ENCODE measurements at places on chromosomes 5 and 9. TPM values are rescaled to one million over a fixed set of nuclear protein-coding genes. Genes with fewer than 3 reads are reported as not detected.

DNA sequence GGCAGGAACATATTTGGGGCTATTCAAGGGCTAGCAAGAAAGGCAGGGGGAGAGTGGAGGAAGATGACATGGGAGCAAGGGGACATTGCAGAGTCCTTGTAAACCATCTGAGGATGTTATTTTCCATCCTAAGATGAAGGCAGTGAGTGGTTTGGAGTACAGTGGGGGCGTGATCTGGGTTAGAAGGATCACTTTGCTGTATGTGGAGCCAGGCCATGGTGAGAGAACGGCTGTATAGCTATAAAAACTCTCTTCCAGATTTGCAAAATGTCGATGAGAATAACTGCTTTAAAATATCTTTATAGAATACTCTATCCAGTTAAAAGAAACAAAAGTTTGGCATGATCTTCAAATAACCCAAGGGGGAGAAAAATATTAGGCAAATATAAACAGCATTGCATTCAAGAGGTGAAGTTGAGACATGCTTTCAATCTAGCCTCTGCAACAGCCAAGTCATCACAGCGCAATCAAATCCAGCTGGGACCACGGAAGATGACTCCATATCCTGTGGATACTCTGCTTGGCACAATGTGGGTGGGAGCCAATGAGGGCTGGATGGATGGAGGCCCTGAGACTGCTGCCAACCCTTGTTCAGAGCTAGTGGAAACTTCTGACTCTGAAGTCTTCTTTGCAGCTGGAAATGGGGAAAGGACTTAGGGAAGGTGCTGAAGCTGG lies 111.5 kb upstream of the BASP1 start:
- DNase-seq: no peak

- DNase-seq: no peak
Observed at GRCh38 chr5:173530547-173530946, 85.9 kb downstream of the BOD1 start.

The F12 gene
- 3.2 TPM for total RNA-seq

The PCDHAC2 gene
- total RNA-seq: under 0.01 TPM

GRCh38 chr9:77133011-77133410 lies 44.3 kb upstream of the VPS13A start:
- DNase-seq: no peak

The CCT5 gene
- total RNA-seq: 242 TPM

The RALGDS gene
- 139 TPM for total RNA-seq

GRCh38 chr5:178074266-178074952 lies 38.9 kb upstream of the N4BP3 start:
- peak; percentile 58 for DNase-seq

The SH3RF2 gene
- total RNA-seq: under 0.01 TPM

DNA sequence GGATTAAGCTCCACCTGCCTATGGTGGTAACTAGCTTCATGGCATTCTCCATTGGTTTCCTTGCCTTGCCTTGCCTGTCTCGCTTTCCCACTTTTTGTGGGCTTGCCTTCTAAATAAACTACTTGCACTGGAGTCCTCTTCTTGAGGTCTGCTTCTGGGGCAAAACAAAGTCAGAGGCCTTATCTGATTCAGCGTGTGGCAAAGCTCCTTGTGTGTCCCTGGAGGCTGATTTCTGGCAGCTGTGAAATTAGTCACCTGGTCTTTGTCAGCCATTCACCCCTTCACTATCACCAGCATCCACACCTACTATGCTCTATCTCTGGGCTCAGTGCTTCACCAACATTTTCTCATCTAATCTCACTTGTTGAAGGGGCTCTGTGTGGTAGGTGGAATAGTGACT lies 176.2 kb downstream of the SEC61B start:
- DNase-seq: no peak

- DNase-seq: no peak
Observed at GRCh38 chr9:9499546-9499945, 1113.3 kb downstream of the PTPRD start.

The PLCXD3 gene
- not detected for total RNA-seq

The TAF1L gene
- total RNA-seq: under 0.01 TPM

DNA sequence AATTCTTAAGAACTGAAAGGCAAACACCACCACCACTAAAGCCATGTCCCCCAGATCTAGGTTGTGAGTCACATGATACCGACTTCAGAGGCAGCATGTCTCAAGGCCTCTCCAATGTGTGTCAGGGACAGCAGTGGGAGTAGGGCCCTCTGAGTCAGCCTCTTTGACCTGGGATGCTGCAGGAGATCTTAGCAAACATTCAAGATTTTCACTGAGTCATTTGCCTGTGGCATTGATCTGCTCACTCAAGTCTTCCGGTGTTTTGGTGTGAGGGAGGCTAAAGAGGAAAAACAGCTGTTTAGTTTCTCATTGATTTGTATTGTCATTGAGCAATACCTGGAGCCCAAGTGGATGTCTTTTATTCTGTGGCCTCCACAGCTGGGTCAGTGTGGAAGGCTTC lies 36.1 kb downstream of the TMC1 start:
- DNase-seq: peak; percentile 2

The TJP2 gene
- 34.7 TPM for total RNA-seq

DNA sequence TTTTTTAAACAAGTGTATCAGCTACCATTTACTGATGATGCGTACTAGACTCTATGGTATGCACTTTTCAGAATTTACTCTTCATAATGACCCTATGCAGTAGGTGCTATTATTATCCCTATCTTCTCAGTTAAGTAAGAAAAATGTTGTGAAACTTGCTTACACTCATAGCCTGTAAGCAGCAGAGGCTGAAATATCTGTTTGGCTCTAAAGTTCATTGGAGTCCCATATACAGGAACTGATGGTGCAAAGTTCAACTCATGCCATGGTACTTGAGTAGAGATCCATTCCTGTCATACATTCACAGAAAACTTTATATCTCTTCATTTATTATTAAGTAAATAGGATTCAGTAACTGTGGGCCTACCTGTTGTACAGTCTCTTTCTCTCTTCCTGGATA lies 41.4 kb upstream of the CCDC112 start:
- DNase-seq: no peak

DNA sequence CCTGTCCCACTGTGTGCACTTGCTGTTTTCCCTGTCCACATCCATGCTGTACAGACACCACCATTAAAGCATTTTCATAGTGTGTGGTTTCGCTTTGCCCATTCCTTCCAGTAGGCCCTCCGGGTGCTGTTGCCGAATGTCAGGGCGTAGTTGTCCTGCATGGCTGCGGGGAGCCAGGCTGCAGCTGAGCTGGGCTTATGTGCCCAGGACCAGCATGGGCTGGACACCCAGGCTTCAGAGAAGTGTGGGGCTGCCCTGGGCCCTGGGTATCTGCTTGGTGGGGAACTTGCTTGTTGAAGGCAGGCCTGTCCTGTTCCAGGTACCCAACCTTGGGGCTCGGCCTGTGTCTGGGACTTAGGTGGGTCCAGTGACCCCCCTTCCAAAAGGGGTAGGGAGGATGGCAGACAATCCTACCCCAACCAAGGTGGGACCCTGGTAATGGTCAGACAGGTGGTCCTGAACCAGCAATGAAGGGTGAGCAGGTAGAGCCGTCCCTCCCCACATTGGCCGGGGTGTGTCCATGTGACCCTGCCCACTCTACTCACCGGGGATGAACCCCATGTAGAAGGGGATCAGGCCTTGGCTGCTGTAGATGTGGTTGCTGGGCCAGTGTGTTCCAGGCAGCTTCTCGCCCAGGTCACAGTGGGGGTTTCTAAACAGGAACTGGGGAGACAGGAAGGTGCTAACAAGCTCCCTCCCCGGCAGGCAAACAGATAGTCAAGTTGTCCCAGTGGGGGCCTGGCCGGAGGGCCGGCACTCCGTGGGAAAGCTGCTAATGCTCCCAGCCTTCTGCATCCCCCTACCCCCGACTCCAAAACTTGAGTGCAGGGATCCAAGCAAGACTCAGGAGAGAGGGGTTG lies 2.8 kb downstream of the TUBB4B start:
- DNase-seq: no peak

DNA sequence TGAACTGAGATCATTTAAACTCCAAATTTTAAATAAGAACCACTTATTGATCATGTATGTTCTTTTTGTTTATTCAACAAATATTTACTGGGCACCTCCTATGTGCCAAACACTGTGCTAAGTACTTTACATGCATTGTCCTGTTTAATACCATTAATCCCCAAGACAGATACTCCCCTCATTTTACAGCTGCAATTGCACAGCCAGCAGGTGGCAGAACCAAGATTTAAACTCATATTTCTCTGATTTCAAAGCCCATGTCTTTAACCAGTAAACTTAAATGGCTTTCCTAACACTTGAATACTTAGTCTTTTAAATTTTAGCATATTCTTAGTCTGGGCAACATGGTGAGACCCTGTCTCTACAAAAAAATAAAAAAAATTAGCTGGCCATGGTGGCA lies 43.4 kb upstream of the KIAA1958 start:
- DNase-seq: no peak

GRCh38 chr5:149475777-149476176 lies 75.5 kb downstream of the CSNK1A1 start:
- DNase-seq: no peak

- no peak for DNase-seq
Observed at GRCh38 chr5:58763390-58763789, 180.5 kb downstream of the RAB3C start.

The SWI5 gene
- total RNA-seq: 14.8 TPM

The SDHA gene
- 223 TPM for total RNA-seq

The EIF4E1B gene
- not detected for total RNA-seq

The SPATA31D4 gene
- not detected for total RNA-seq

DNA sequence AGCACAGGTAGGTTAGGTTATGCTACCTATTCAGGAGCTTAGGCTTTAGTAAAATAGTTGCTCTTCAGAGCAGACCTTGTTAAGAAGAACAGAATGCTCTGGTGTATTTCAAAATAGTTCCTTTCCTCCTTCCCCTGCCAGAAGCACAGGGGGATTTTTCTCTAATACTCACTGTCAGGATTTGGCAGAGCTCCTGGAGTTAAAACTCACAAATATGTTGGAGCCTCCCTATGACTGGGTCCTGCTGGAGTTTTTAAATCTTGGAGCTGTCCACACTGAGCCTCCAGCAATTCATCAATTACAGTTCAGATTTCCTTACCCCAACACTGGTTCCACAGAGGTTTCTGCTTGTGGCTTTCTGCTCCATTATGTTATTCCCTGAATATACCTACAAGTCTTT lies 1233.8 kb upstream of the WWC1 start:
- DNase-seq: no peak

DNA sequence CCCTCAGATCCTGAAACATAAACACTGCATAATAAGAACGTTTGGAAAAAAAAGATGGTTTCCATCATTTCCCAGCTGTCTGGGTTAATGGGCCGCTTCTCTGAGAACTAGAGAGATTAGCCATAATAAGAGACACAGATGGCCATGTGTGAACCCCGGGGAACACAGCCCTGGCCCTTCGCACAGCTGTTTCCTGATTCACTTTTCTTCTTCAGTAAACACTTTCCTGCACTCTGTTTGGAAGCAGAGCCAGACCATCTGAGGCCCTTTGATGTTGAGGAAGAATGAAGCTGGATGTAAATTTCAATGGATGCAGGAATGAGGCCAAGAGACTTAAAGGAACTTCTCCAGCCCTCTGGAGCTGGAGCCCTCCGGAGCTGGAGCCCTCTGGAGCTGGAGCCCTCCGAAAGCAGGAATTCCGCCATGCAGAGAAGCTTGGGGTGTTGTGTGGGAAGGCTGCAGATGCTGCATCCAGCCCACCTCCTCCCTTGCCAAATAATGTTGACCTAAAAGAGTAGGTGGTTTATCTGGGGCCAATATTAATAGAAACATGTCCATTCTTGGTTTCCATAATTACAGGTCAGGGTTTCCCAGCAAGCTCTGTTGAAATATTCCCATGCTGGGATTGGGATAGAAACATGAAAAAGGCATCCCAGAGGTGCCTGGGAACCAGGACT lies 218.9 kb downstream of the NXNL2 start:
- no peak for DNase-seq

DNA sequence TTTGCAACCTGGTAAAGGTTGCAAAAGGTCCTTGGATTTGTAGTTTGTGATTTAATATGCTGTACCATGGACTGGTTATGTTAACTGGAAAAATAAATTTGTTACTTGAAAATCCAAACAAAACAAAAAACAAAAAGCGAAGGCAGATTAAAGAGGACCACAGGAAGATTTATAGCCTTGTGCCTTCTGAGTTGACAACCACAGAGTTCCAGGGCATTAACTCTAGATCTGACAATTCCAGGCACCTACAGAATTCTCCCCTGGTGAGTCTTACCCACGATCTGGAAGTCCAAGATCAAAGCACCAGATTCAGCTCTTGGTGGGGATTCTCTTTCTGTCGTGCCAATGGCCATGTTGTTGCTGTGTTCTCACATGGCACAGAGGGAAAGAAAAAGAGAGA lies 107.9 kb upstream of the SELENOP start:
- DNase-seq: no peak

The BHMT2 gene
- 0.27 TPM for total RNA-seq

The RNF183 gene
- under 0.01 TPM for total RNA-seq

The PCDHGA3 gene
- 0.54 TPM for total RNA-seq

- no peak for DNase-seq
Observed at GRCh38 chr5:79731775-79732174, 42.1 kb downstream of the CMYA5 start.

DNA sequence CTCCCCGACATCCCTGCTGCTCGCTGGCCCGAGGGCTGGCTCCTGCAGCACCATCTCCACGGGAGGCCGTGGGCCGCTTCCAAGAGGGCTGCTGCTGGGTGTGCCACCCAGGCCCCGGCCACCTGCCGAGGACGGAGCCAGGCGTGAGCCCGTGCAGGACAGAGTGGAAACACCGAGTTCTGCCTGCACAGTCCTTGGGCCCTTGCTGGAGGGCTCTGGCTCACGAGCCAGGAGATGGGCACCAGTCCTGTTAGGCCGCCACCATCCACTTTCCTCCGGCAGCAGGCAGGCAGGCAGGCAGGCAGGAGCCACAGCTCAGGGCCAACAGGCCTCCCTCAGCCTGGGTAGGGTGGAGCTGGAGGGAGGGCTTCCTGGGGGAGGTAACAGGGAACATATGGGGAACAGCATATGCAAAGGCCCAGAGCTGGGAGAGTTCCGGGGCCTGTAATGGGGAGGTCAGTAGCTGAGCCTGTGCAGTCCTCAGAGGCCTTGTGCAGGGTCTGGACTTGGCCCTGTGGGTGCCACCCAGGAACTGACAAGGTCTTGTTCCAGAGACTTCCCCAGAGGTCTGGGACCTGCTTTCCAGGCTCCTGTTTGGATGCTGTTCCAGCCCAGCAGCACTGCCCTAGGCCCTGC lies 31.9 kb downstream of the RXRA start:
- DNase-seq: no peak

DNA sequence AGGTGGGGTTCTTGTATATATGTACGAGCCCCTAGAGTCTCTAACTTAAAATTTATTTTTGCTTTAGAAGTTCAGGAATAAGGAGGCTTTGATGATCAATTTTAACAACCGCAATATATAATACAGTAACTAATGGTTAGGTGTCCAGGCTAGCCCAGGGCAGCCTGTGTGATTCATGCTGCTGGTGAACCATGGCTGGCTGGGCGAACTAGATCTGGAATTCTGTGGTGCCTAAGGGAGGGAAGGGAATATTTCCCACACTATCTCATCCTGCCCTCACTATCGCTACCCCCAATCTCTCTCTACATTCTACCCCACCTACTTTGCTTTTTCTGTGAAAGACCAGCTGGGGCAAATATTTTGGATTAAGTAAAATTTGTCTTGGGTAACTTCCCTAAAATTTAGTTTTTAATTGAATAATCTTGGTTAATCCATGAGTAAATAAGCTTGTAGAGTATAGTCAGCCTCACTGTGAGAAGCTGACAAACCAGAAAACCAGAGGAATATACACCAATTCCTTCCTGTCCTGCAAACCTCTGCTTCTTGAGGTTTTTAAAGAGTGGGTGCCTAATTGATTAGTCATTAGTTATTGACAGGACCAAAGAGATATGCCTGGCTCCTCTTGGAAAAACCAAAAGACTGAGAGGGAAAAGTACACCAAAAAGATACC lies 115.1 kb upstream of the CCDC152 start:
- DNase-seq: no peak
